HCT116 (cell line): ENCODE measurements at places on chromosomes 12 and 14.
A peak's percentile ranks its signal among the peaks of the same experiment; 100 is the strongest.

GRCh38 chr12:61254225-61254624 lies 1006.0 kb upstream of the USP15 start:
- DNase-seq, result no peak

DNA sequence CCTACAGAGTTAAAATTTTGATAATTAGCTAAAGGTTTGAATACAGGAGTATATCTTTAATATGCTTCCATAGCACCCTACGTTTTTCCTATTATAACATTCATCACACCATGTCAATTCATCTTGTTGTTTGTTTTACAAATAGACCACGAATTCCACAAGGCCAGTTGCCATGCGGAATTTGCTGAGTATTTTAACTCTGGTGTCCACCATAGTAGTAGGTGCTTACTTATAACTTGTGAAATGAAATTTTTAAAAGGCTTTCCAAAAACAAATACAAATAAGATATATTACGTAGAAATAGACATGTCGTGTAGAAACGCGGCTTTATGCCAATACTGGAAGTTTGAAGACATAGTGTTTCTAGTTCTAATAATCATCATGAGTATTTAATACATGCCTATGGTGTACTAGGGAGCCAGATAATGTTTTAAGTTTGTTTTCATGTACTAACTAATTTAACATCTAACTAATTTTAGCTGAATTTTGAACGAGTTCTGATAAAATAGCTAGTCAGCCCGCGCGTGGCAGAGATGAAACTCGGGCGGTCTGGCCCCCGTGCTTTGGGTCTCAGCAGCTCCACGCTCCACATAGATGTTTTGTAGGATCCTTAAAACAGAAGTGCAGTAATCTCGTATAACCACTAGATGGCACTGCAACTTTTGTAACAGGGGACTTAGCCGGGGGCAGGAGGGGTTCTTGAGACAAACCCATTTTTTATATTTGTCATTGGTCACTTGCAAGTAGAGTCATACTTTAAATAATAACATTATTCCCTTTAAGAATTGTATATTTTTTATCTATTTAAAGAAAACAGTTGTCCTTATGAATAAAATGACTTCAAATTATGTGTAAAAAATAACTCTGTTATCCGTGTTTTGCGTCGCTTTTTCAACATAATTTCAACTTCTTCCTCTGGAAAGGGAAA lies 10.2 kb downstream of the CD69 start:
- DNase-seq, result peak; percentile 46

DNA sequence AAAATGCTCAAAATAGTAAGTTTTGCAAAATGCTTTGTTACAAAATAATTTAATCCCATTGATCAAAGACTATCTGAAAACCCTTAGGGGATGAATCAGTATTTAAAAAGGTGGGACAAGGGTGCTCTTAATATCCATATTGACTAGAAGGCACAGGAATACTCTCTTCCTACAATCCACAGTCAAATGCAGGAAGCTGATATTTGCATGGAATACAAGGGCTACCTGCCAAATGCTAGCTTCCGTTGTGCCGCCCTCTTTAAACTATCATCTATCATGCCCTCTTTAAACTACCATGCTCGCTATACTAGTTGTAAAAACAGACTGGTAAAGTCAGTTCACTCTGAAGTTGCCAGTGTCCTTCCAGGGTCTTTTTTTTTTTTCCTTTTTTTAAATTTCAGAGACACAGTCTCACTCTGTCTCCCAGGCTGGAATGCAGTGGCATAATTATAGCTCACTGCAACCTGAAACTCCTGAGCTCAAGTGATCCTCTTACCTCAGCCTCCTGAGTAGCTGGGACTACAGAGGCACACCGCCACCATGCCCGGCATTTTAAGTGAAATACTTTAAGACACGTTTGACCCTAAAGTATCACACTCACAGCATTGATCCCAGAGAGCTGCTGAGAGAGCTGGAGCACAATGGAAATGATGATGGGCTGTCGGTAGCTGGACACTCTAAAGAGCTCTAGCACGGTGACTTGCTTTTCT lies 6.7 kb downstream of the SLC2A3 start:
- no peak for DNase-seq

GRCh38 chr12:121196902-121197301 lies 13.0 kb upstream of the P2RX4 start:
- DNase-seq, result no peak

DNA sequence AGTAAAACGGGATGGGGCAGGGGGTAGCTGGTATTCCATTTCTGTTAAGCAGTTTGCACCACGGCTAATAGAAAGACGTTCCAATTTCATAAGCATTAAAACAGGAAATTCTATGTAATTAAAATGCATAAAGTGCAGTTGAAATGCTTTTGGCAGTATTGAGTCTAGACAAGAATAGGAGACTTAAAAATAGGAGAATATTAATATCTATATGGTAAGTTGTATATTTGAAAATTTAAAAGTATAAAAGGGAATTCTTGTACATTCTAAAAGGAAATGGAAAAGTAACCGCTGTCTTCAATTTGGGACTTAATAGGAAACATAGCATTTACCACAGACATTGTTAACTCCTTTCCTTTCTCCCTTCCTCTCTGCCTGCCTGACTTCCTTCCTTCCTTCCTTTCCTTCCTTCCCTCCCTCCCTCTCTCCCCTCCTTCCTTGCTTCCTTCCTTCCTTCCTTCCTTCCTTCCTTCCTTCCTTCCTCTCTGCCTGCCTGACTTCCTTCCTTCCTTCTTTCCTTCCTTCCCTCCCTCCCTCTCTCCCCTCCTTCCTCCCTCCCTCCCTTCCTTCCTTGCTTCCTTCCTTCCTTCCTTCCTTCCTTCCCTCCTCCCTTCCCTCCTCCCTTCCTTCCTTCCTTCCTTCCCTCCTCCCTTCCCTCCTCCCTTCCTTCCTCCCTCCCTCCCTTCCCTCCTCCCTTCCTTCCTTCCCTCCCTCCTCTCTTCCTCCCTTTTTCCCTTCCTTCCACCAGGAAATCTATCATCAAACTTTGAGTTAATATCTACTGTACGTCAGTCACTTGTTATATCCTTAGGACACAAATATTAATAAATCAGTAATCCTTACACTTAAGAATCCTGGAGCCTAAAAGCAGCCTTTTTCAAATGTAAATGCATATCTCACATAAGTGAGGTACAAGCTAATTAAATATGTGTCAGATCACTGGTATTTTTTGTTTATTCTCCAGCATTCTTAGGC lies 1049.3 kb downstream of the GALC start:
- no peak for DNase-seq

GRCh38 chr14:68513137-68513536 lies 279.7 kb downstream of the ZFP36L1 start:
- DNase-seq, result no peak

GRCh38 chr14:105151838-105152793 lies 16.5 kb downstream of the JAG2 start:
- DNase-seq, result no peak

DNA sequence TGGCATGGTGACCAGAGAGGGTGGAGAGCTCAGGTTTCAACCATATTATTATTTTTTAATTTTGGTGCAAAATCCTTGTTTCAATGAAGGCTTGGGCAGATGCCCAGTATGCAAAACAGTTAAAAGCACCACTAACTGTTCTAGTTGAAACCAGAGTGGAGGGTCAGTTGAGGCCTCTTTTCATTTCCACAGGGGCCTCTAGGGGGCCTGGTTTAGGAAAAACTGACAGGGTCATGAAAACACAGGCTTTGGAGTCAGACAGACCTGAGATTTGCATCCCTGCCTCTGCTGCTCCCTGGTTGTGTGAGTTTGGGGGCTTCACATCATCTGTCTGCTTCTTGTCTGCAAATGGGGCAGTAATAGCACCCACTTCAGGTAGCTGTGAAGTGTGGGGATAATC lies 3.3 kb upstream of the RPH3A start:
- DNase-seq, result no peak

GRCh38 chr12:128856035-128856790 lies 2.9 kb downstream of the GLT1D1 start:
- DNase-seq, result no peak

DNA sequence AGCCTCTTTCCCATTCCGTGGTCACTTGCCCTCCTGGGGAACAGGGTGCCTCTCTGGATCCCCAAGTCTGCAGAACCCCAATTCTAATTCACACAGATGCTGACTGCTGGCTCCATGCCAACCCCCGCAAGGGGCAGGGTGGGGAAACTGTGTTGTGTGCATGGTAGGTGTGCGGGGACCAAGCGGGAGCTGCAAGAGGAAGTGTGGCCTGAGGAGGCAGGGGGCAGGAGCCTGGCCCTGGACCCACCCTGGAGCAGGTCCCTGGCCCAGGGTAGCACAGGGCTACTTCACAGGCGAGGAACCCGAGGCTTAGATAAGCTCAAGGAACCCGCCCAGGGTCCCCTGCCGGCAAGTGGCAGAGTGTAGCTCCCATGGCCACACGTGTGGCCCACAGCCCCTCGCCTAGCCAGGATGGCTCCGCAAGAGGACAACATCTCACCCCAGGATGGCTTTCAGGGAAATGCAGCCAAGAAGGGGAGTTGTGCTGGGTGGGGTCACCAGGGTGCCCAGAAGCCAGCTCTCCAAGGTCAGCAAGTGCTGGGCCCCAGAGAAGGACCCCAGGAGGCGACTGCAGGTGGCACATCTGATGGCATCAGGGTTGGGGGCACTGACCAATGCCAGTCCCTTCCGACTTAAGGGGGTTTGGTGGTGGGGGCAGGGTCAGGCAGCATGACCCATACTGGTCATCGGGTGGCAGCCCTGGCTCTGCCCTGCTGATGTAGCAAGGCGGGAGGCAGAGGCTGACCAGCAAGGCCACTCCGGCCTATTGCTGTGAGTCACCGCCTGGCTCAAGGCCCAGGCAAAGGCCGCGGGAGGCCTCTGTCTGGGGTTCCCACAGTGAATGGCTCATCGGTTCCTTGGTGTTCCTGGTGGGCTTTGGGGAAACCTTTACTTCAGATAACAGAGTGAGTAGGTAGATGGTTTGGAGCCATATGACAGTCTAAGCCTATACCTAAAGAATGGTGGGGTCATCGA lies 37.3 kb upstream of the EML1 start:
- no peak for DNase-seq

DNA sequence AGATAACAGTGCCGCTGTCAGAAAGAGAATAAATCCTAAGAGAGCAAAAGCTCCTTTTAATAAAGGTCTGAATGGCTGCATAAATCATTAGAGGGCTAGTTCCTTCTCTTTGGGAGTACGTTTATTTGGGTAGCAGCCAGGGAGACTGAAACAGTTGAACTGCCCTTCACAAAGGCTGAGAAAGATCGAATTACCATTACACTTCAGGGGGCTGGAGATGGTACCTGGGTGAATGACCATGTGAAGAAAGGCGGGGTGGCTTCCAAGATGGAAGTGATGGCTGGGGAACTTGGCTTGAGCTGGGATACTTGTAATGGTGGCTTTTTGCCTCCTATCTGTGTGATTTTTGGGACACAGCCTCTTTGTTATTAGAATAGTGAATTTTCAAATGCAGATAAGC lies 1.7 kb upstream of the FGD4 start:
- DNase-seq, result no peak

GRCh38 chr14:22656945-22657731 lies 13.0 kb upstream of the OR6J1 start:
- DNase-seq, result no peak

GRCh38 chr12:101877806-101878242 lies 444 bp downstream of the DRAM1 start:
- no peak for DNase-seq

- DNase-seq, result no peak
Observed at GRCh38 chr14:61524936-61525292, 170.4 kb upstream of the HIF1A start.

DNA sequence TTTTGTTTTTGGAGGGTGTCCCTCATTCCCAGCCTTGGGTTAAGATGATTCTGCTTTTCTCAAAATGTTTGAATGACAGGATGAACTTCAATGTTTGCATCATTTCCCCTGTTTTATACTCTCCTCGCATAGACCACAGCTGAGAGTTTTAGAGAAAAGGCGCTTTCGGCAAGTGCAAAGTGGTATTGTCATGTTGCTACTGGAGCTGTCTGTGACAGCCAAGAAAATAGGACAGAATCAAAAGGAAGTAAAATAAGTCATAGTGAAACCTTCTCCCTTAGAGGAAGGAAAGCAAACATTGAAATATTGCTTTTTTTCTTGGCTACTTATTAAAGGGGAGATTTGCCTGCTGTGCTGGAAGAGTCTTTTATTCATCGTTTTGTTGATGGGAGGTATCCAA lies 33.5 kb upstream of the ARHGAP5 start:
- no peak for DNase-seq

DNA sequence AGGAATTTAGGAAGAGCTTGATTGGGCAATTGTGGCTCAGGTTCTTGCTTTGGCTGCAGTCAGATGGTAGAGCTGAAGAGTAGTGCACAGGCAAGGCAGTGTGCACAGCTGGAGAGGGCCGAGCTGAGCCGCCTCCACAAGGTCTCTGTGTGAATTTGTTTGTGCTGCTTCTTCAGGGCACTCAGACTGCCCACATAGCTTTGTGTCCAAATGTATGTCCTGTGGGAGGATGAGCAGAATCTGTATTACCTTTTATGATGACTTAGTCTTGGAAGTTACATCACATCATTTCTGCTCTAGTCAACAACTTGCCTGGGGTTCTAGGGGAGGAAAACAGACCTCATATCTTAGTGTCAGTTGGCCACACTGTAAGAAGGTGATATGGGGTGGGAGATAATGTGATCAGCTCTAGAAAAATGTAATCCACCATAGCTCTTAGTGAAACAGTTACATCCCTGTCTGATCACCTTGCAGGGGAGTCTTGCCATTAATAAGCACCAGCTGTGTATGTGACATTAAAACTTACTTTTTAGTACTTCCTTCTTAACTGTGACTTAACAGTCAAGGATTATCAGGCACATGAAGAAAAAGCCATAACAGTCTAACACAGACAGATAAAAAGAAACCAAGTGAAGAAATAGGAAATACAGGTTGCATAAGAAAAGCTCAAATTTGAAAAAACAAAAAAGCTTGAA lies 53.4 kb downstream of the RCOR1 start:
- no peak for DNase-seq

- no peak for DNase-seq
Observed at GRCh38 chr14:42200957-42201356, 594.3 kb downstream of the LRFN5 start.

GRCh38 chr12:124734224-124734788 lies 129.4 kb downstream of the SCARB1 start:
- DNase-seq, result no peak

GRCh38 chr12:118238888-118239287 lies 103.0 kb downstream of the PEBP1 start:
- DNase-seq, result no peak

DNA sequence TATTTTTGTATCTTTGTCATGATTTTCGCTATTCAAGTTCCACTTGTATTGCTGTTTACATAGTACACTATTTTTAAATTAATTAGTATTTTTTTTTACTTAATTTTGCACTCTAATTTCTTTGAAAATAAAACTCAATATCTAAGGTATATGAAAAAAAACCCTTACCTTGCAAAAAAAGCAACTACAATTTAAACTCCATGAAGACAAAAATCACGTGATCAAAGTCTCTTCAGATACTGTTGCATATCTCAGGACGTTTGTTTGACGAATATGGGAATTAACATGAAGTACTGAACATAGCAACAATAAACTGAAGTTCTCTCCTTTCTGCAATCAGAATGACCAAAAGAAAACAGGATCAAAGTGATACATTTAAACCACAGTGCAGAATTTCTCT lies 968.4 kb upstream of the SEL1L start:
- no peak for DNase-seq

DNA sequence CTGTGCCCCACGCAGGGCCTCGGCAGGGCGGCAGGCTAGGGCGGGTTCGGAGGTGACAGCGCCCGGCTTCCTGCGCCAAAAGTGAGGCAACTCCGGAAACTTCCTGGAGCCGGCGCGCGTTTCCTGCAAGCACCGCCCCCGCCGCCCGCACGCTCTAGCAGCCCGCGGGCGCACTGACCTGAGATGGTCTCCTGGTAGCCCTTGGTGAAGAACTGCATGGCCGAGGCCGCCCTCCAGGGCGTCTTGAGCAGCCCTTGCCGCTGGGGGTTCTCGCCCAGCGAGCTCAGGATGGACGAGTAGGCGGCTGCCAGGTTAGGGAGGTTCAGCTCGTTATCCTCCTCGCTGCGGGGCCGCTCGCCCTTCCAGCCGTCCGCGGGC lies 494 bp downstream of the GCH1 start:
- DNase-seq, result peak; percentile 41
